ENCODE measurements at places on chromosomes 3 and 15. TPM values are rescaled to one million over a fixed set of nuclear protein-coding genes. Genes with fewer than 3 reads are reported as not detected.
A peak's percentile ranks its signal among the peaks of the same experiment; 100 is the strongest.

GRCh38 chr3:43371494-43371893, 85.2 kb downstream of the SNRK start:
- no peak for DNase-seq

- DNase-seq = no peak
Observed at GRCh38 chr3:27252646-27253045, 116.5 kb downstream of the NEK10 start.

DNA sequence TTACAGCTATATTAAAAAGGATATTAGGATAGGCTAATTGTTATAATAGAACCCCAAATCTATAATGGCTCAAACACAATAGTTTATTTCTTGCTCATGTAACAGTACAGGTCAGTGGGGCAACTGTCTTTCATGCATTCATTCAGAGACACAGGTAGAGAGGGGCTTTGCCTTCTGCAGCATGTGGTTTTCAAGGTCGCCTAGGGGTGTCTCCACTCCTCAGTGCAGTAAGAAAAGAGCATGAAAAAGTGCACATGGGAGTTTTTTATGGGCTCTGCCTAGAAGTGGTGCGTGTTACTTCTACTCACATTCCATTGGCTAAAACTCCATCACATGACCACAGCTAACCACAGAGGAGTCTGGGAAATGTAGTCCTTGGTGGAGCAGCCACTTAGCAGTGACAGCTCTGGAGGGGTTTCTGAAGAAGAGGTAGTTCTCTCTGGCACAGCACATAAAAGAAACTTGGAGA, 1.8 kb downstream of the ZBTB38 start:
- DNase-seq = peak; percentile 81

DNA sequence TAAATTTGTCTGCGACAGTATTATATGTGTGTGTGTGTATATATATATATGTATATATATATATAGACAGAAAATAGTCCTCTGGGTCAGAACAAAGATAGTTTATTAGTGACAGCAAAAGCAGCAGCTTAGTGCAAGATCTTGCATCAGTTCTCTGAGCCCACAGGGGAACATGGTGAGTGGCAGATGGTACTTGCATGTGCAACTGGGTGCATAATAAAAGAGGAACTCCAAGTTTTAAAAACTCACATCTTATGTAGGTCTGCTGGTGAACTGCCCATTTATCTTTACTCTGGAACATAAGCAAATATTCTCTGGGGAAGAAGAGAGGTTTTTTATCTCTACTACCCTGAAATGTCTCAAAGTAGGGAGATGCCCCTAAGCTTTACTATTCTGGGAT, 276.4 kb downstream of the POLQ start:
- DNase-seq = no peak

DNA sequence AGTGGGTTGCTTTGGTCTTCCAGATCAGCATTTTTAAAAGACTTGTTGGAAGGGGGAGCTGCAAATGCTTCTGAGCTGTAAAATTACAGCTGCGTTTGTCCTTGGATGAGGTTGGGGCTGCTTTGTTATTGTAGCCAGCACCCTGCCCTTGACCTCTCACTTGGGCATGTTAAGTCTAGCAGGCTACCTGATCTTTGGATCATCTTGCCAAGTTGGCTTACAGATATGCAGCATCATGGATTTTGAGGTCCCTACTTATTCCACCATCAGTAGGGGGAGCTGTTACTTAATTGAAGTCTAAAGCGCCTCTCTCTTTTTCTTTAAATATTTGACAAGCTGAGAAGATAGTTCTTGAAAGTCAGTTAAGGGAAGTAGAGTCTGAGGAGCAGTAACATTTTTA, 793.0 kb downstream of the MCTP2 start:
- DNase-seq = no peak

DNA sequence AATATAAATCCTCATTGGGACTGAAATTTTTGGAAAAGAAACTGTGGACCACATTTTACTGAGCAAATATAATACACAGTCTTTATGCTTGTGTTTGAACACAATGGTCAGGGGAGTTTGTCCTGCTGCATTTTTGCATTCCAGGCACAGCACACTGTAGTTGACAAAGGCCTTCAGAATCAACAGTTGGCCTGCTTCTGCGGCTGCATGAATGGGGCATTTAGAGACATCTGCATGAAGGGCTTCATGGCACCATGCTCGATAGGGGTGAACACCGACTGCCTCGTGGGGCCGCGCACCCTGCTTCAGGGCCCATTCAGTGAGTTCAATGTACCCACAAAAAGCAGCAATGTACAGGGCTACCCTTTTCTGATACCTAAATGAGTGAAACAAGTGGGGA, 15.4 kb upstream of the COMMD2 start:
- no peak for DNase-seq

- DNase-seq = no peak
Observed at GRCh38 chr15:45375836-45376235, 2.5 kb downstream of the GATM start.

- no peak for DNase-seq
Observed at GRCh38 chr3:72636969-72637597, 211.2 kb downstream of the SHQ1 start.

GRCh38 chr15:66936109-66936860, 129.1 kb upstream of the SMAD3 start:
- peak; percentile 48 for DNase-seq

DNA sequence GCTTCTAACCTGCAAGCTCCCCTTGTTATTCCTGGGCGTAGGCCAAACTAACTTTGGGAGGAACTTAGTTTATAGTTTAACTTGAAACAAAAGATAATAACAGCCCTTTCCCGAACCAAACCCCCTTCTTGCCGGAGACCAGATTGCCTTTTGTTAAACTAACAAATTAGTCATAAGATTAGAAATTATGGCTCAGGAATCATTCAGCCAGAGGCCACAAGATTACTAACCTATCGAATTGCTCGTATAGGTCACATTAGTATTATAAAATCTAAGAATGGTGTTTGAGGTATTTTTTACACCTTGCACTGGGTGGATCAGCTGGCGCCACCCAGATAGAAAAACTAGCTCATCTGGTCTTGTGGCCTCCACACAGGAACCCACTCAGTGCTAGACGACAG, 65.3 kb upstream of the RAP2B start:
- no peak for DNase-seq

ALPK3 gene
- 110 TPM for polyA plus RNA-seq

GRCh38 chr3:187044206-187044605, 95.1 kb downstream of the RPL39L start:
- DNase-seq = no peak

MOBP gene
- polyA plus RNA-seq = not detected

ALDH1A2 gene
- 2.3 TPM for polyA plus RNA-seq

GRCh38 chr3:9902372-9903237, at the start of gene IL17RE:
Gene IL17RE, plus strand, starts transcription at chr3:9902848. Its CDS starts 85 bp downstream, at chr3:9902933.
- DNase-seq = no peak
